ENCODE measurements at places on chromosomes 2 and 18.

- no peak for DNase-seq
Observed at GRCh38 chr2:42116195-42117181, 52.7 kb upstream of the EML4 start.

- no peak for DNase-seq
Observed at GRCh38 chr2:38634684-38635083, 31.2 kb upstream of the GALM start.

- no peak for DNase-seq
Observed at GRCh38 chr2:201793631-201794030, 12.7 kb upstream of the CDK15 start.

DNA sequence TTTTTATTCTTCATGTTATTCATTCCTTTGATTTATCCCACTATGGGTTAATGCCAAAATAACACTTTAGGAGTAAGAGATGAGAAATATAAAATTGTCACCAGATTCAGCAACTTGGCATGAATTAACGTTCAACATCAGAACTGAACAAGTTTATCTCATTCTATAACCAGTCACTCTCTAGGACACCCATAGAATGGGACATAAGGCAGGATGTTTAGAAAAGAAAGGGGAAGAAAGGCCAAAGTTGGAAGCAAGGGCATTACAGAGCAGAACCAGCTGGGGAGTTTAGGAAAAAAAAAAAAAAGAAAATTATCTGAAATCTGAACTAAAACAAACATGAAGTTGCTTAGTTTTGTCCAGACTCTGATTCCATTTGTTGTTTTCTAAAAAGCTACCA, 211.0 kb downstream of the PMAIP1 start:
- no peak for DNase-seq

- no peak for DNase-seq
Observed at GRCh38 chr2:36406296-36406695, 50.7 kb downstream of the CRIM1 start.

DNA sequence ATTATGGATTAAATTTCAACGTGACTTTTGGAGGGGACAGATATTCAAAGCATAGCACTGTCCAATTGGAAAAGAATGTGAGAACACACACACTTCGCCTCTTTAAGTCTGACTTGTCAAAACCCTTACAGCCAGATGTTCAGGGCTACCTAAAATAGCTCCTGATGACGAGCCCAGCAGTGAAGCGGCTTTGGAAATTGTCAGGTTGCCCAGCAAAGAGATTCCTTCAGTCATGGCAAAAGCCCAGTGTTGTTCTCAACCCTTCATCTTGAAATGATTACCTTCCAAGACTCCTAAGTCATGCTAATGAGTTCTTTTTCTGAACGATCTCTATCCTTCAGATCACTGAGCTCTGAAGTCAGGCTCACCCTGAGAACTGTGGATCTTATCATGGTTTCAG, 436.6 kb downstream of the LRATD1 start:
- no peak for DNase-seq

DNA sequence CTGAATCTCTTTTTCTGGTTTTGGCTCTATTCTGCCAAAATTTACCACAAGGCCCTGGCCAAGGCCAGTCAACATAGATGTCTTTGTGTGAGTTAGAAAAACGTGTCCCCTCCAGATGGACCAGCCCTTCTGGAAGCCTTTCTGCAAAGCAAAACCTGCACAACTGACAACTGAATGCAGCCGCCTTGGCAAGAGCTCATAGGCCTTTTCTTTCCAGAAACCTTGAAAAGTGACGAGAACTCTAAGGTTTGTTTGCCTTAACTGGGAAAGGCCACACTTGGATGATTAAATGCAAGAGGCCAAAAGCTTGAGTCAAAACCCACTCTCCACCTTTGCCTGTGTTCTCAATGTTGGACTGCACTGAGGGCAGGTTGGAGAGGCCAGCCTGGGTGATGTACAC, 103.9 kb downstream of the COLEC12 start:
- no peak for DNase-seq

DNA sequence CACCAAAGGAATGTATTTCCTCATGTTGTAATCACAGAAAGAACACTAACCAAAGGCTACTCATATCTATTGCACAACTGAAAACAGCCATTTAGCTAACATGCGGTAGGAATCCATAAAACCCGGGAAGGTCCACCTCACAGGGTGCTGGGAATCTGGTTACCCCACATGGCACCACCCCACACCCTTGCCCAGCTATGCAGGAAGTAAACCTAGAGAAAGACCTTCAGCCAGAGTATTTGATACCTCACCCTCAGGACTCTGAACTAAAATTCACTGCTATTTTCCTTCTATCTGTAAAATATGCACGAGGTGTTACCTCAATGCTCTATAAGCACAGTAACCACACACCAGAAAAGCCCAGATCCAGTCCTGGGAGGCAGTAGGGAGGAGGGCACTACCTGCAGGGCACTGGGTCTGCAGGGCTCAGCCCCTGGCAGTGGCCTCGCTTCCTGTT, 45.8 kb downstream of the PTPN2 start:
- DNase-seq, result no peak

DNA sequence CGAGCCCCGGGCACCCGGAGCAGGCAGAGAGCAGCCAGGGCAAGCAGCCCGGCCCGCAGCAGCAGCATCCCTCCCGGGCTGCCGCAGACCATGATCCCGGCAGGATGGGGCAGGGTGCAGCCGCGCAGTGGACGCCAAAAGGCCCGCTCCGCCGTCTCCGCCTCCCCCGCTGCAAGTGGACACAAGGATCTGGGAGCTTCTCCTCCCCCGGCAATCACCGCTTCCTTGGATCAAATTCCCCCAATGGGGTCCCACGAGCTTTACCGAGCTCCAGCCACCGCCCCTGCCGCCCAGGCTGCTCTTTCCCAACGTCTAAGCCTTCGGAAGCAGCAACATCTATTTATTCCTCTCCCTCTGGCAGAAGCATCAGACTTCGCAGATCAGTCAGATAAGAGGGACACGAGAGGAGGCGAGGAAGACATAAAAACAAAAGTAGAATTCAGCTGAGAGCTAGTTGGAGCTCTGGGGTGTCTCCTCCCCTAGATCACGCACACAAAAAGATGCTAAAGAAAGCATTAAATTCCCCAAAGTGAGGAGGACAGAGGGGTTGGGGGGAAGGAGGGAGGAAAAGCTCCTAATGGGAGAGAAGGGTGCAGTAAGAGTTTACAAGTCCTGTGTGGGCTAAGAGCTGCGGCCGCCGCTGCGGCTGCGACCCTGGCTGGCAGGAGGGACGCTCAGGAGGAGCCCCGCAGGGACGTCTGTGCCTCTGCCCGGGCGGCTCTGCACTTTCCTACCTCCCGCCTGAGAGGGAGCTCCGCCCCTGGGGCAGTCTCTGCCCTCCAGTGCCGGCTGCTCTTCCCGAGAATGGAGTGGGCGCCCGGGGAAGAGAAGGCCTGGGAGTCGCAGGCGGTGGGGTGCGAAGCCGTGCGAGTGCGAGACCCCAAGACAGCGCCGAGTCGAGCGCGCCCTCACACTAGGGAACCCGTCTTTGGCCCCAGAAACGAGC, at the start of gene FRZB:
Gene FRZB, minus strand, starts transcription at position 177 of the 946 bp plus-strand sequence. Its CDS starts 85 bp downstream, at position 92.
- peak; percentile 39 for DNase-seq

DNA sequence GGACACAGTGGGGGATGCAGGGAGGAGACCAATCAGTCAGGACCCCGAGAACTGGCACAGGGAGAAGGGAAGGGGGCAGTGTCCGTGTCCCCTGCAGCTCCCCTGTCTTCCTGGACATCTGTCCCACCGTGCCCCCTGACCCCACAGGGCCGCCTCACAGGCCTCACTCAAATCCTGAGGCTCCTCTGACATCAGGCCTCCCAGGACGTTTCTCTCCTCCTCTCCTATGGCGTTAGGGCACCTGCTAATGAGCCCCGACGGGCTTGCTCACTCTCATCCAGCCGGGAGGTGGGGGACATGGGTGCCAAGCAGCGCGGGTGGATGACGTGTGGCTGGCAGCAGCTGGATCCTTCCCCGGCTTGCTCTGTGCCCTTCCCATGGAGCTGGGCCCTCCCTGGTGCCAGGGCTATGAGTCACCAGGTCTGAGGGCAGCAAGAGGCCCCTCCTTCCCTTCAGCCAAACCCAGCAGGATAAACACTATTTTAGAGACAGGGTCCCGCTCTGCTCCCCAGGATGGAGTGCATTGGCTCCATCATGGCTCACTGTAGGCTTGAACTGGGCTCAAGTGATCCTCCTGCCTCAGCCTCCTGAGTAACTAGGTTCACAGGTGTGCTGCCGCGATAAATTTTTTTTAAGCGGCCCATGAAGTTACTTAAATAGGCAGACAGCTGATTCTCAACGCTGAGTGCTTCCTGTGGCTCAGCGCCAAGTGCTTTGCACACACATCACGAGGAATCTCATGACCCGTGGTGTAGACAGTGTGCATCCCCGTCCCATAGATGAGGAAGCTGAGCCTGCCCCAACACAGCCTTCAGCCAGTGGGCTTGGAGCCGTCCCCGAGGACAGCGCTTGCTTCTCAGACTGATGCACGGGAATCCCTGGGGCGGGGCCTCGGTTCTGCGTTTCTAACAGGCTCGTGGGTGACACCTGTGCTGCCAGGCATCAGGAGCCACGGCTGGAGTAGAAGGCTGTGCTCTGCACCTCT, 64.5 kb upstream of the HDAC4 start:
- no peak for DNase-seq

DNA sequence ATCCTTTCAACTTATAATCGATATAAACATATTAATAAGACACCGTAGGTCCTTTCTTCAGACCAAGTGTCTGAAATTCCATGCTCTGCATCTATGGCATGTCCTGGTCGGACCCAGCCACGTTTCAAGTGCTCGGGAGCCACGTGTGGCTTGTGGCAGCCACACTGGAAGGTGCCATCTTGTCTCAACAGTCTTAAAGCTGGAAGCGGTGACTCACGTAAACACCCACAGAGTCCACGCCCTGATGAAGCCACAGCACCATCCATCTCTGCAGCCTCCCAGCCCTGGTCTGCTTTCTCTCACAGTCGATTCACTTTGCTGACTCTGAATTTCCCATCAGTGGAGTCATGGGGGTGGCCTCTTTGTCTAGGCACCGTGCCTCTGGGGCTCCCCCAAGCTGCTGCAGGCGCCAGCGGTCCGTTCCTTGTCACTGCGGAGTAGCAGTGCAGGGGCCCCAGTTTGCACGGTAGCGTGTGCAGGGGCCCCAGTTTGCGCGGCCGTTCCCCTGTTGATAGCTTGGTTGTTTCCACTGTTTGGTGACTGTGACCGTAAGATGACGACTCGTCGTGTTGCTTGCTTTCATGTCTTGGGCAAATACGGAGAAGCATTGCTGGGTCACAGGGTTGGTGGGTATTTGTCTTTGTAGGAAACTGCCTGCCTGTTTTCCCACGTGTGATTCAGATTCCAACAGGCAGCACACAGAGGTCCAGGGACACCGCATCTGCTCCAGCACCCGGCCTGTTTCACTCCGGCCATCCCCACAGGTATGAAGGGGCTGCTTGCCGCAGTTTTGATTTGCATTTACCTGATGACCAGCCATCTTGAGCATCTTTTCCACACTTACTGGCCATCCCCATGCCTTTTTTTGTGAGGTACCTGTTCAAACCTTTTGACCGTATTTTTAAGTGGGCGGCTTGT, 240.3 kb downstream of the HDAC4 start:
- DNase-seq, result peak; percentile 9

DNA sequence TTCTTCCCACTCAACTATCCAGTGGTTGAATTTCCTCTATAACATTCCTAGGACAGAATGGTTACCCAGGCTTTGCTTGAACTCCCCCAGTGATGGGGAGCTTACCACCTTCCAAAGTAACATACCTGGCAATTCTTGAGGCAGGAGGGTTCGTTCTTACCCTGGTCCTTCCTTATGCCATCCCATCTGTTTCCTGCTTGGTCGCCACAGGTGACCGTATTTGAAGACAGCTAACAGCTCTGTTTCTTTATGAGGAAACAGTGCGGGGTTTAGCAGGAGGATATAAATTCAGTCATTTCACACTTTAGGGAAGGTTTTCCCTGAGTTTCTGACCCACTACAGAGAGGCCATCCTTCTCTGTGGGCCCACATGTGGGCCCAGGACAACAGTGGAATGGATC, 42.6 kb downstream of the FOSL2 start:
- no peak for DNase-seq

GRCh38 chr2:26997394-26997793, 27.0 kb downstream of the MAPRE3 start:
- DNase-seq, result no peak

DNA sequence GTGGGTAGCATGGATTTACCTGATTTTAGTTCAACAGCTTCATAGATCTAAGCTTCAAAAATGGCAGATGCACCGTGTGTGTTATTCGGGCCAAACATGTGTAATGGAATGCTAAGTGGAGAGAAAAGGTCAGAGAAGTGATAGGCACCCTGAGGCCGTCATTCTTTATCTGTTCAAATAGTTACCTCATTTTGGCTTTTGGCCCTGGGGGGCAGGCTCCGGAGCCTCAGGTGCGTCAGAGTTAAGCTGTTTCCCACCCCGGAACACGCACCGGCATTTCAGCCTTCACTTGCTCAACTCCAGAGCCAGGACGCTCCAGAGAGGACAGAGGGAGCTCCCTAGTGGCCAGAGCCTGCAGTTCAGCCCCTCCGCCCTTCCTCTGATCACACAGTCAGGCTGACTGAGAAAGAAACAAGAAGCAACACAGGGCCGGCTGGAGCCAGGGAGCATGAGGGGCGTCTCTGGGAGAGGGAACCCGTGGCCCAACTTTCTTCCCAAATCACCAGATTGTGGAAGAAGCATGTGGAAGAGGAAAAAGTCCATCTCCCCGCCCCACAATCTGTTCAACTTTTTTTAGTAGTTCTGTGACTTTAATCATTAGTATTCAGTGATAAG, 135.2 kb upstream of the EPC2 start:
- peak; percentile 81 for DNase-seq

DNA sequence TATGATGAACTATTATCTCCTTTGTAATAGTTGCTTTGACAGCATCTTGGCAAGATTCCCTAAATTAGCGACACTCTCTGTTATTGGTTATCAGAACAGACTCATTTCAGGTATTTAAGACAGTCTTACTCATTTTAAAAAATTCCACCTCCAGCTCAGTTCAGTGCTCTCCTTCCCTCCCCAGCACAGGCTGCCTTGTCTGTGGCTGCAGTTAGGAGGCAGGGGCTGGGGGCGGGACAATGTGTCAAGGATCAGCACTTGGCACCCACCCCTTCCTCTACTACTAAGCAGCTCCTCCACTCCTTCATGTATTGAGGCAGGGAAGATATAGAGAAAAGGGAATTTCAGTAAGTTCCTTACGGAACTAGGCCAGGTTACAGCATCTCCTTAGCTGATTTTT, 85.0 kb downstream of the VSNL1 start:
- DNase-seq, result no peak
